ENCODE measurements at places on chromosomes 5 and 9.

DNA sequence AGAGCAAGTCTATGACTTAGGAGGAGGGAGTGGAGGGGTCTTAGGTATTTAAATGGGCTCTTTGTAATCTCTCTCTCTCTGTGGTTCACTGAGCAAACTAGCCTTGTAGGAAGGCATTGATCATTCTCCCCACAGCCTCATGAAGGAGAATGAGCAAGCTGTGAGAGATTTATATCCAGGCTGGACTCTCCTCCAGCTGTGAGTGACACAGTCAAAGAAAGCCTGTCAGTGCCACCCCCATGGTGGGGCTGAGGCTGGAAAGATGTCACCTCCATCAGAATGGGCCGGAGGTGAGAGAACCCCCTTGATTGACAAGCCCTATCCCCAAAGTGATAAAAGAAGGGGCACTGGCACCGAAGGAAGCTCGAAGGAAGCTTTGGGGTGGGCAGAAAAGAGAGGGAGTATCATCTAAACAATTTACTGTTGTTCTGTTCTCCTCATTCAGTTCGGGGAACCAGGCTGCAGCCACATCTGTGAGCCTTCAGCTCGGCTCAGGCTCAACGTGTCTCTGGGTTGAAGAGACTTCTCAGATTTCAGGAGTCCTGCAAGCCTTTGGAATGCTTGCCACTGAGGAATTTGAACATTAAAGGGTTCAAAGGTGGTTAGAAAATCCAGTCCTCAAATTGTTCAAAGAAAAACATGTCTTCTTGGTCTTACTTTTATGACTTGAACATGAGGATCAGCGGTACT is 538.2 kb upstream of the ZNF462 start:
- no peak for DNase-seq

DNA sequence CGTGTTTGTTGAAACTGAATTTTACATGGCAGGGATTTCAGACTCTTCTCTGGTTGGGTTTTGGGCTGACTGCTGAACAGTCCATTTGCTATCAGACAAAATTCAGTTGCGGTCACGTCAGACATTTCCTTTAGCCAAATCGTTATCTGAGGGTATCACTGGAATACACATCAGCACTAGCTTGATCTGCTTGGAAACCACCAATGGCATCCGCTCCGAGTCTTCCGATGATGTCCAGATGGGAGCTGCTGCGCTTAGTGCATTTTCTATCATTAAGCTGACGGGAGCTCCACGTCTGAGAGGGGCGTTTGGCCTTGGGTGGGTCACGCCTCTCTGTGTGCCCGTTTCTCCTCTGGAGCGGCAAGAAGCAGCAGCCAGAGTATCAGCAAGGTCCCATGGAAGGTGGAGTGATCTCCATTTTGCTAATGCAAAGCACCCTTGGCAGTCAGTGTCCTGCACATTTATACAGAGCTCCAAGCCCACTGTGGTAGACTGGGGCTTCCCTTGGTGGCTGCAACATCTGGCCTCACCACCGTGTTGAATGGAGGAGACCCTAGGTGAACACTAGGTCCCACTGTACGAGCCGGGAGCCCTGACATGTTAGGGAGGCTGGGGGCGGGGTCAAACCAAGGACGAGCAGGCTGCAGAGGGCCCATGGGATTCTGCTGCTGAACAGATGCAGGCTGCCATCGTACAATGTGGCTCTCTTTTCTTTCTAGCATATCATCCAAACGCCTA is 134.6 kb upstream of the PHYKPL start:
- no peak for DNase-seq

DNA sequence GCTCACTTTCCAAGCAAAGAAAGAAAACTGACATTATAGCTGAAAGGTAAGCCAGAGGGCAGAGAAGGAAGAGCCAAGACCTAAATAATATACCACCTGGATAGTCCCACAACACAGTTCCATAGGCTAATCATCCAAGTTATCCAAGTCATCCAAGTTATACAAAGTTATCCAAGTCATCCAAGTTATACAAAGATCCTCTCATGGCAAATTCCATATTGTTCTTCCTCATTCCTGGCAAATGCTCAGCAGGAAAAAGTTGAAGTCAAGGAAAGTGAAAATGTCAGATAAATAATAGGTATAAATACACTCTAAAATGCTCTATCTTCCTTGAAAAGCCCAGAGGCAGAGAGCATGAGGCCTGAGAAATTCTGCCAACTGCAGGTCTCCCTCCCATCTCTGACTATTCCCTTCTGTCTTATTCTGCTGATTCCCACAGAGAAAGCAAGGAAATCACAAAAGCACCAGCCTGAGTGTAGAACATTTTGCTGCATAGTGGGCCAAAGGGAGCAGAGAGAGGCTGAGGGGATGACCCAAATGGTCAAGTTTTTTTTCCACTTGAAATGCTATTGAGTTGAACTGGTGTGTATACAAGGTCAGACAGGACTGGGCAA is 12.5 kb downstream of the MCTP1 start:
- DNase-seq, result no peak

- no peak for DNase-seq
Measured at GRCh38 chr9:107972346-107972745, 482.8 kb upstream of the KLF4 start.

DNA sequence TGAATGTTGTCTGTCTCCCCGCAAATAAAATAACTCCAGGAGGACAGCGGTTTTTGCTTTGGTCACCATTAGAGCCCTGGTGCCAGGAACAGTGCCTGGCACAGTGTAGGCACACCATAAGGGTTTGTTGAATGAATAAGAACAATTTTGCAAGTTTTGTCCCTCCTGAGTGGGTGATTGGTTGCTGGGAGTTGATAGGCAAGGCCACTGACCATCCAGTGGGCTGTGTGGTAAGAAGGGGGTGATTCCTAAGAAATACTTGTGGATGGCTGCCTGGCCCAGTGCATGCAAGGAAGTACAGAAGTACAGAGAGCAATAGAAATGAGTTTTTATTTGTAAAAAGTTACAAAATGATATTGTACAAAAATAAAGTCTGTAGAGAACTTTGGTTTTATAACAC is 27.5 kb downstream of the GDNF start:
- DNase-seq, result no peak

- DNase-seq, result no peak
Measured at GRCh38 chr5:58263296-58263695, 196.6 kb downstream of the PLK2 start.

- DNase-seq, result no peak
Measured at GRCh38 chr5:151598984-151599383, 7.9 kb upstream of the FAT2 start.

DNA sequence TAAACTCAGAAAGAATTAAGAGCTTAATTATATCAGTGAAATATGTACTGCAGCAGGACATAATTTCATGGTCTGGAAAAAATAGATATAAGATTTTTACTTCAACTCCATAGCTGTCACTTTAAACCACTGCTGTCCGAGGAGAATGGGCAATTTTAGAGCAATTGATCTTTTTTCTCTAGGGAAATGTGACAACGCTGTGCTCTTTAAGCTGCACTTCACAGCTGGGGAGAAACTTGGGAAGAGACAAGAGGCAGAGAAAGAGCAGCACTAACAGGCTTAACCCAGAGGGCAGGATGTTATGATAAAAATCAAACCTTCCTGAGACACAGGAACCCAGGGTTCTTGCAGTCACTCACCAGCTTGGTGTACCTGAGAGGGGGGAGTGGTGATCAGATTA is 92.0 kb downstream of the SPOCK1 start:
- DNase-seq, result no peak

DNA sequence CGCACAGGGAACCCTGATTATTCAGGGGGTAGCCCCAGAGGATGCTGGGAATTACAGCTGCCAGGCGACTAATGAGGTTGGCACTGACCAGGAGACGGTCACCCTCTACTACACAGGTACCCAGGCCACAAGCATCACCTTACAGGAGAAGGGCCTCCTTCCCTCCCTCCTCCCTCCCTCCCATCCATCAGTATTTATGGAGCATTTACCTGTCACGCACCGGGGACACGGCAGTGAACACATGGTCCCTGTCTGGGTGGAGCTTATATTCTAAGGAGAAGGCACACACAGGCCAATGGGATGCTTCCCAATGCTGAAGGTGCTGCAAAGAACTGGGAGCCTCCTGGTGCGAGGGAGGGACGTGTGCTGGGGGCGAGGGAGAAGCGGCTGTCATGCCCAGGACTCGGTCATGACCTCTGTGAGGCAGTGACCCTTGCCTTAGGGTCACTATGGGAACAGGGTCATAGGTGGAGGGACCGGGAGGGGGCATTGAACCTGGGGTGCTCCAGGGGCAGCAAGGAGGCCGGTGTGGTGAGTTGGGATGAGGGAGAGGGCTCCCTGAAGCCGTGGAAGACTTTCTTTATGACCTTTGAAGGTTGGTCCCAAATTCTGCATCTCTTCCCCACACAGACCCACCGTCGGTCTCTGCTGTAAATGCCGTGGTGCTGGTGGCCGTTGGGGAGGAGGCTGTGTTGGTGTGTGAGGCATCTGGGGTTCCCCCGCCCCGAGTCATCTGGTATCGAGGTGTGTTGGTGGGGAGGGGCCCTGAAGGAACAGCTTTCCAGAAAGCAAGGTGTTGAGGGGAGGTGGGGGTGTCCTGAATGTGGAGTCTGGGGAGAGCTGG is 41.5 kb downstream of the HMCN2 start:
- DNase-seq, result no peak

DNA sequence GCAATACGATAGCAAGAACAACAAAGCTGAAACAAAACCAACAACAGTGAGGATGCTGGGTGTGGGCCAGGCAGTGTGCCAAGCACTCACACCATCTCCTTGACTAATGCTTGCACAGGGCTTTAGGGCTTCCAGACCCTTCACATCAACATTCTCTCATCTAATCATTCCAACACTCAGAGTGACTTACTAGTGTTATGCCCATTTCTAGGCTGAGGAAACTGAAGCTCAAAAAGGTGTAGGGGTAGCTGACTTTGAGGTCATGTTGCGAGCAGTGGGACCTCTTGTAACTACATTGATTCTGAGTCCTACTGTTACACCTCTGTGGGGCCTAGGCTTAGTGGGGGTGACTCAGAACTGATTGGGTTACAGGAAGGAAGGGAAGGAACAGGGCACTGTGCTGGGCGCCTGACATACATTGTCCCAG is 9.7 kb downstream of the ANGPTL2 start:
- no peak for DNase-seq

- DNase-seq, result no peak
Measured at GRCh38 chr5:74013222-74013621, 387.2 kb downstream of the ARHGEF28 start.

- no peak for DNase-seq
Measured at GRCh38 chr9:21096172-21096900, 18.6 kb upstream of the IFNB1 start.

GRCh38 chr5:156135531-156135930 is 191.4 kb upstream of the SGCD start:
- DNase-seq, result no peak

- no peak for DNase-seq
Measured at GRCh38 chr9:17824191-17824590, 245.3 kb downstream of the SH3GL2 start.

- no peak for DNase-seq
Measured at GRCh38 chr9:133968428-133968827, 23.7 kb downstream of the VAV2 start.

- DNase-seq, result no peak
Measured at GRCh38 chr5:93591323-93591945, 8.4 kb downstream of the NR2F1 start.

GRCh38 chr5:88708021-88708420 is 175.0 kb downstream of the MEF2C start:
- no peak for DNase-seq

GRCh38 chr5:7764452-7764851 is 86.5 kb downstream of the CFAP90 start:
- DNase-seq, result no peak

DNA sequence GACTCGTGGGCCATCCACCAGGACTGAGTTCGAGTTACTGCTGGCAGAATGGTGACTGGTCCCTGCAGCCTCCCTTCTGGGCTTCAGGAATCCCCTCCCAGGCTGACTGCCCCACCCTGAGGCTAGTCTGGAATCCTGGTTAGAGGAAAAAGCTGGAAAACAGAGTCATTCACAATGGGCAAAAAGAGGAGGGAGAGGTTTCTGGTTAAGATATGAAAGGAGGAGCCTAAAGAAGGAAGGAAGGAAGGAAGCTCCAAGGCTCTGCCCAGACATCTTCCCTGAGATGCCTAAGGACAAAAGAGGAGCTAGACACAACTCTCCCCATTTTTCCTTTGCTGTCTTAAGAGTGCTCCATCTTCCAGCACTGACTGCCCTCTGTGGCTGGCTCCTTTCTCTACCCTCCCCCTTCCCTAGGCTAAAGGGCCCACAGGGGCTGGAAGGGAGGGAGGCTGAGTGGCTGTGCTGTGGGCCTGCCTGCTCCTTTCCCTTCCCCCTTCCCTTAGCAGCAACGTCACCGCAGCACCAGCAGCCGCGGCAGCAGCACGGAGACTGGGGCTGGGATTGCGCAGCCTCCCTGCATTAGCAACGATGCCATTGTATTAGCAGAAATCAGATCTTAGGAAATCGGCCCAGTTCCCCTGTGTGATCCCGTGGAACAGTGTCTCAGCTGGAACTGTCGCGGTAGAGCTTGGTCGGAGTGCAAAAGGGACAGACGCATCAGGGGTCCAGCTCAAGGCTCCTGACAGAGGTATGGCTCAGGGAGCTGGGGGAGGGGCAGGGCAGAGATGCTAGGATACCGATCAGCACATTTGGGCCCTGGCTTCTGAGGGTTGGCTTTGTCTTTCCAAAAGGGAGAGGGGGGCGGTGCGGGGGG is 48.7 kb downstream of the RUSC2 start:
- no peak for DNase-seq

GRCh38 chr5:1412163-1412562 is 33.1 kb downstream of the SLC6A3 start:
- DNase-seq, result no peak

- no peak for DNase-seq
Measured at GRCh38 chr9:98597236-98597771, 111.4 kb downstream of the GABBR2 start.

GRCh38 chr5:160805376-160805775 is 46.6 kb downstream of the ATP10B start:
- DNase-seq, result no peak

DNA sequence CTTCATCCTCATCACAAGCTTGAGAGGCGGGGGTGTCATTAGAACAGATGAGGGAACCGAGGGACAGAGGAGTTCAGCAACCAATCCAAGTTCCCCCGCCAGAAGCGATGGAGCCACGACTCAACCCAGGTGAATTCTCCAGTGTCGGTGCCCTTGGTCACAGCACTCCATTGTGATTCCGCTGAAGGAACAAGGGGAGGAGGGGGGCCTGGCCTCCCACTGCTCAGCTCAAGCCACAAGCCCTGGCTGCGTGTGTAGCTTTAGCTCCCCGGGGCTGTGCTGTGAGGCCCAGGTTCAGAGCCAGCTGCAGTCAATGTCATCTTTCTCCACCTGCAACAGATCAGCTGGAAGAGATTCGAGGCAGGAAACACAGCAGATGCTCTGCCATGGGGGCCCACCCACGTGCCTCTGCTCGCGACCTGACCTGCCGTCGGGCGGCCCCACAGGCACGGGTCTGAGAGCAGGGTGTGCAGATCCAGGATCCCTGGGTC is 72.6 kb downstream of the GTF3C4 start:
- DNase-seq, result no peak

GRCh38 chr9:34546834-34547827 is 24.3 kb upstream of the ENHO start:
- DNase-seq, result no peak

- DNase-seq, result no peak
Measured at GRCh38 chr5:15252331-15252730, 247.6 kb upstream of the FBXL7 start.

- no peak for DNase-seq
Measured at GRCh38 chr5:36279054-36279698, 22.5 kb downstream of the RANBP3L start.

Data from activated naive CD4-positive, alpha-beta T cell (primary cell).